Cardiac ventricle fibroblast (primary cell): ENCODE measurements at places on chromosomes 1 and 21. TPM values are rescaled to one million over a fixed set of nuclear protein-coding genes. Genes with fewer than 3 reads are reported as not detected.

The KRTAP22-1 gene
- not detected in 2 replicates for total RNA-seq

The KIF2C gene
- total RNA-seq: 2.1 and 2.3 TPM in 2 replicates

The RCAN1 gene
- total RNA-seq: 11.4 and 14.3 TPM in 2 replicates

The OR2L8 gene
- total RNA-seq: not detected in 2 replicates

The PLA2G2D gene
- not detected in 2 replicates for total RNA-seq

The ST6GALNAC3 gene
- 0.31 and 0.88 TPM in 2 replicates for total RNA-seq

The GUCA2B gene
- total RNA-seq: not detected in 2 replicates

The SPRR2B gene
- total RNA-seq: not detected in 2 replicates
